ENCODE measurements at places on chromosomes 16 and 17.

- no peak for DNase-seq
These were observed 10.6 kb downstream of the ATPAF2 start for GRCh38 chr17:18028114-18028951.

DNA sequence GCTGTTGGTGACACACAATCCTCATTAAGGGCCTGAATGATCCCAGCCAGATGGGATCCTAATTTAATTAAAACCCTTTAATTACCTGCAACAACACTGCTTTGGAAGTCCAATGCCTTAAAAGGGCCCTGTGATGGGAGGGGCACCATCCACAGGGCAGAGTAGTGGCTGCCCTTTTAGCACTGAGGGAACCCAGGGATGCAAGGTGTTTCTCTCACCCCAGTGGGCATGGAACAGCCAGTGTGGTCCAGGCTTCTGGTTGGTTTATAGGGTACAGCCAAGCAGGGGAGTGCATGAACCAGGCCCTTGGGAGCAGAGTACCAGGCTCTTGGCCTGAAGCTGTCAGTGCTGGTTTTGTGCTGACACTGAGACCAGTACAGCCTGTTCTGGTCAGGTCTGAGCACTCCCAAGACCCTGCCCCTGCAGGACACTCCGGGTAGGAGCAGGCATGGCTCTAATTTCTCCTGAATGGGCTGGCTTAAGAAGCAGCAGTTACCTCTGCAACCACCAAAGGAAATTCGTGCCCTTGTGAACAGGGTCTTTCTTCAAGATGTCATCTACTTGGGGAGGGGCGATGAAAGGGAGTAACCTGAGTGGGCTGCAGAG lies 9.9 kb downstream of the NXPH3 start:
- no peak for DNase-seq

GRCh38 chr17:7916808-7917207 lies 719 bp upstream of the RNF227 start:
- no peak for DNase-seq

GRCh38 chr17:29505836-29506235 lies 61.0 kb downstream of the ABHD15 start:
- no peak for DNase-seq

DNA sequence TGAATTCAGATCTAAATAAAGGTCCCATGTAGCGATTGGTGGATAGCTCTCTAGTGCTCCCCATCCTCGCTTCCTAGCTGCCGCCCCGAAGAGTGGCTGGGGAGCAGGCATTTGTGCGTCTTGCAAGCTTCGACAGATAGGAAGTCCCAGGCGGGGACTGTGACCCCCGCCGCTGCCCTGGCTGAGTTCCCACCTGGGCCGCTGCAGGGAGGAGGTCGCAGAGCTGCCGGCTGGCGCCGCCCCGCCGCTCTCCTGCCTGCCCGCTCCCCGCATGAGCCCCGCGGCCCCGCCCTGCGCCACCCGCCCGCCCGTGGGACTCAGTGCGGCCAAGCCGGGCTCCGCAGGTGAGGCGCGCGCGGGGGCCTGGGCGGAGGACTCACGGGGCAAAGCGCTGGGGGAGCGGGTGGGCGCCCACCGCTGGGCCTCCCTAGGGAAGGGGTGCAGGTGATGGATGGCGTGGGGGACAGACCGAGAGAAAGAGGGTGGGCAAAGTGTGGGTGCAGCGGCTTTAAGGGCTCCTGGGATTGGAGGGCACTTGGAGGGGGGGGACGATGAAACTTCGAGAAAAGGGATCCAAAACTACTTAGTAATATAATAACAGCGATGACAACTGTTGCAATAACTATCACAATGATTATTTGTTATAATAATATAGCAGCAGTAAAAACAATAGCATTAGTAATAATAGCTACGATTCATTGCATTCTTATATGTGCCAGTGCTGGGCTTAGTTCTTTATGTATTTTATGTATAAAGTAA lies at the start of gene OTOA:
Gene OTOA (plus strand): TSS at position 80 of the 759 bp plus-strand sequence. CDS start 14,547 bp downstream, outside the sequence.
- DNase-seq, result no peak

GRCh38 chr16:62963846-62964245 lies 927.6 kb upstream of the CDH8 start:
- DNase-seq, result no peak

DNA sequence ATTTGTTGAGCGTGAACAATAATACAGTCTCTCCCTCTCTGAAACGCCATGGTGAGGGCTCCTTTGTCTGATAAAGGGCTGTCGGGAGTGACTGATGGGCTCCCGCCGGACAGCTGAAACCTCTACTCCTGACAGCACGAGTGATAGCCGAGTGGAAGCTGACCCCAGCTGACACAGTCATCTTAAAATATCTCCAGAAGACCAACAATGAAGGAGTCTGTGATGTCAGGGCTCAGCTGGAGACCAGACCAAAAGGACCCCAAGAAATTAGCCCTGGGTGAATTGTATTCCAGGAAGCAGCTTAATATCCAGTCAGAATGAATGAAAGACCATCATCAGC lies 22.4 kb downstream of the CCDC182 start:
- no peak for DNase-seq

DNA sequence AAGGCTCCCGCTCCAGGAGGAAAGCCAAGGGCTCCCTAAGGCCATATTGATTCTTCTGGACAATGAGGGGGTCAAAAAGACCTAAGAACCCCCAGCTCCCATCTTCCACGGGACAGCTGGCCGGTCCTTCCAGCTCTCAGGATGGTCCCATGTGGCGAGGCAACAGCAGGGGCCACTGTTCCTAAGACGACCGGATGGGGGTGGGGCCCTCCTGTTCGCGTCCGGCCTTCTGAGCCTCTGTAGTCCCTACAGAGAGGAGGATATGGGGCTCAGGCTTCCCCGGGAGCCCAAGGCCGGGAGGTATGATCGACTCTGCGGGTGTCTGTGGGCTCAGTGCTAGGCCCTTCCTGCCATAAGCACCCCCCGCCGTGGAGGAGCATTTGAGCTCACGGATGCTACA lies 6.0 kb upstream of the DCXR start:
- DNase-seq, result no peak

- no peak for DNase-seq
These were observed 45.2 kb upstream of the GSG1L start for GRCh38 chr16:28108590-28109247.

DNA sequence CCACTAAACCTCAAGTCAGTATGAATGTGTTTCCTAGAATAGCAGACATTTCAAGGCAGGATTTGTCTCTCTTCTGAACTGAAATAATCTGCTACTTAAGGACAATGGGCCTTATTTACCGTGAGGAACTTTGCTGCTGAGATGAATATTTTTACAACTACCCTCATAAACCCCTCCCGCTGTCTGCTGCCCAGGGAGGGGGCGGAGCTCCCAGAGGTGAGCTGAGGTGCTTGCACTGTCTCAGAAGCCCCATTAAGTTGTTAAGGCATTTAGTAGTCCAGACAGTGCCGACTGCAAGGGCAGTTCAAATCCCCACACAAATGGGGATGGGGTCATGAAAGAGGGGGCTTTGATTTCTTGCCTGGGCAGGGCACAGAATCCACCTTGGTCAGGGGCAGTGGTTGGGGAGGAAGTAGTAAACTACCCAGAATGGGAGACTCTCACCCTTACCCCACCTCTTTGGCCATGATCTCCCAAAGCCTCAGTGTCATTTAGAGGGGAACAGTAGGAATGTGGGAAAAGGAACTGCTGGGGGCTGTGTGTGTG lies 19.2 kb downstream of the HNF1B start:
- DNase-seq, result no peak

- DNase-seq, result no peak
These were observed 10.8 kb downstream of the FKBP10 start for GRCh38 chr17:41823580-41823979.

DNA sequence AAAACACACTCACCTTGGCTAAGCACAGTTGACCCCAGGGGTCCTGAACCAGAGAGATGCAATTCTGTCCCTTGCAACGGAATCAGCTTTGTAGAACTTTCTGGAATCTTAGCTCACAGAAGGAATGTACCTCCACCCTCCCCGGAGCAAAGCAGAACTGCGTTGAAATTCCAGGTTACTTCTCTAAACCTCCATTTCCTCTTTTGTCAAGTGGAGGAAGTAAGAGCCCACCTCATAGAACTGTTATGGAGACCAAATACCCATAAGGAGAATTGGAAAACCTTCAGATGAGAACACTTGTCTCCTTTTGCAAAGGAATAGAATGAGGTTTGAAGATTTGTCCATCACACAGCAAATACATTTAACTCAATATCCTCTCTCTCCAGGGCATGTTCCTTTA lies 86.6 kb upstream of the RBBP6 start:
- no peak for DNase-seq

GRCh38 chr16:14424595-14424994 lies 205.5 kb downstream of the PARN start:
- DNase-seq, result no peak

DNA sequence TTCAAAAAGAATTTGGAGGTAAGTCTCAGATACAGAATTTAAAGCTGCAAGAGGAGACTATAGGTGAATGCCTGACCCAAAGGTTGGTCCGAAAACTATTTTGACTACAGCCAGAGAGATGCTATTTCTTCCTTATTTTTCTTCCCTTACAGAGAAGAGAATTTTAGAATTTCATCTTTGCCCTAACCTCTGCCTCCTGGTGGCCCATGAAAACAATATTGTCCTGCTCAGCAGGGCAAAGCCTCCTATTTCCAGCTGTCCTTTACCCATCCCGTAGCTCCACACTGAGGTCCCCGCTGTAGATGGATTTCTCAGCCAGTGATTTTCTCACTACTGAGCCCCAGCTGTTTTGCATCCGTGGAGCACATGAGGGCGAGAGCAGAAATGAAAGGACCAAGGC lies 24.6 kb downstream of the HOXB1 start:
- no peak for DNase-seq

DNA sequence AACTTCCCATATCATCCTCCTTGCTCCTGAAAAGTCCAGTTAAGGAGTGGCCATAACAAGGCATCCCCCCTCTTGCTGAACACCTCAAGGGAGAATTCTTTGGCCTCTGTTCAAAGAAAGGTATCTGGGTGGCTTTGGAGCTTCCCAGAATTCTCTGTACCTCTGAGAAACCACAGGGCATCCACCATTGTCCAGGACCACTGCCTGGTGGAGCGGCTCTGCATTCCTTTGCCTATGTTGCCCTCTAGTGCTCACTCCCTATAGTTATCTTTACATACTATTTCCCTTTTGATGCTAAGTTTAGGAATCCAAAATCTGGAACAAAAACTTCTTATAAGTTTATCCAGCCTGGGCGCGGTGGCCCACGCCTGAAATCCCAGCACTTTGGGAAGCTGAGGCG lies 30.3 kb downstream of the CHD9NB start:
- DNase-seq, result no peak

DNA sequence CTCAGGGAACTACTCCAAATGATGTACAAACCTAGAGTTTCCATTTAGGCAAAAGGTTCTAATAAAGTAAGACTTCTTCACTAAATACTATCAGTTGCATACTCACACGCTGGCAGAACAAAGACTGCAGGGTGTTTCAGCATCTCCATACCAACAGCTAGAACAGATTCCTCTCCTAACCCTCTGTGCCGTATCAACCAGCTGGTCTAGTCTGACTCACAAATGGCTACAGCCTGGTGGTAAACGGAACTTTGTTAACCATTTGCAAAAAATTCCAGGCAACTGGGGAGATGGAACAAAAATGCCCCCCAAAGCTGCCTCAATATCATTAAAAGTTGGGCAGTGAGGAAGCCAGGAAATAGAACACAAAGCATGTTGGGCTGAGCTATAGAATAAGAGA lies 217.1 kb downstream of the GRIN2A start:
- no peak for DNase-seq

- DNase-seq, result no peak
These were observed 10.1 kb downstream of the THRA start for GRCh38 chr17:40072735-40073346.

DNA sequence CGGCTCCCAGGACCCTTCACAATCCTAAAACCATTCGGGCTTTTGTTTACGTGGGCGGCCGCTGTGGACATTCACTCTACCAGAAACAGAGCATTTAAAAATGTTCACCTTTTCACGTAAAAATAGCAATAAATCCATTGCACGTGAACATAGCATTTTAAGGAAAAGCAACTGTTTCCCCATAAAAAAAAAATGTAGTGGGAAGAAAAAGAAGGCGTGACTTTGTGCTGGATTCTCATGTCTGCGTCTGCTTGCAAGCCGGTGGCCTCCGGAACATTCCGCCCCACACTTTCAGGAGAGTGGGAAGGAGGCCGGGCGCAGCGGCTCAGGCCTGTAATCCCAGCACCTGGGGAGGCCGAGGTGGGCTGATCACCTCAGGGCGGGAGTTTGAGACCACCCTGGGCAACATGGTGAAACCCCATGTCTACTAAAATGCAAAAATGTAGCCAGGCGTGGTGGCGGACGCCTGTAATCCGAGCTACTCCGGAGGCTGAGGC lies 13.4 kb upstream of the GNG13 start:
- no peak for DNase-seq

DNA sequence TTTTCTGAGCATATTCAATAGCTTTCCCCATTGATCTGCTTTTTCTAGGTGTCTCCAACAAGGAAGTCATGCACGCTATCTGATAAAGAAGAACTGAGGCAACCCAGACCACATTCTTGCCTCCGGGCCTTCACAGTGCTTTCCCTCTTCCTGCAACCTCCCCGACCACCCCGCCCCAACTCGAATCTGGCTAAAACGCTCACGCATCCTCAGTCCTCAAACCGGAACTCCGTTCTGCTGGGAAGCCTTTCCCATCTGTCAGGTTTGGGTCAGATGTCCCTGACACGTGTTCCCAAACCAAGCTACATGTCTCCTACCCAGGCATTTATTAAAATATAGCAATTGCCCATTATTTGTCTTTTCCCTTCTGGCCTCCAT lies 112.7 kb downstream of the VPS53 start:
- no peak for DNase-seq

GRCh38 chr17:76437467-76438402 lies 15.2 kb downstream of the UBE2O start:
- no peak for DNase-seq

- no peak for DNase-seq
These were observed 15.6 kb downstream of the SNX29 start for GRCh38 chr16:11992008-11992584.

DNA sequence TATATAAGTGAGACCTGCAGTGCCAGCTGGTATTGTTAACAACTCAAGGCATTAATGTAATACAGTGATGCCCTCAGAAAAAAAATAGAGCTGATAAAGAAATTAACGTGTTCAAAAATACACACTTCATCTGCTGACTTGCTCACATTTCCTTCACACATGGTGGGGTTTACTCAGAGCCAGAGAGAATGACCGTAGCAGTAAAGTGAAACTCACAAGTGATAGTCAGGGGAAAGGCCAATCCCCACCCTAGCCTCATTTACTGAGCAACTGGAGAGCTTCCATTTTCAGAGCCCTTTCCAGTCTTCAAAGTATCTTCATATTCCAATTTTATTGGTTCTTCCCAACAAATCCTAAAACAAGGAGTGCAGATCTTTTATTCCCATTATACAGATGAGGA lies 74.0 kb upstream of the HLF start:
- no peak for DNase-seq

- no peak for DNase-seq
These were observed 133.1 kb downstream of the SDK2 start for GRCh38 chr17:73510981-73511718.

DNA sequence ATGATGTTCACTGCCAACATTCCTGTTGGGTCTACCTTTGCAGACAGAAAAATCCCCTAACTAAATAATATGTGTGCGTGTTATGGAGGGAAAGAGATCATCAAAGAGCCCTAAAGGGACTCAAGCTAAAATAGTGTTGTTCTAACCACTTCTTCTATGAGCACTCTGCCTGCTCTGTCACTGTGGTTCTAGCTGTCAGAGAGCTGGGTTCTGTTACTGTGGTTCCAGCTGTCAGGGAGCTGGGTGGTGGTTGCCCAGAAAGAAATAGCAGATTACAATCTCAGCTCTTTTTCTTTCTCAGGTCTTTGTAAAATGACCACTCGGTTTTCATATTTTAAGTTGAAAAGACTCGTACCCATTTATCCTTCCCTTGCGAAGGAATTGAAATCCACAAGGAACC lies 176.3 kb downstream of the HS3ST3A1 start:
- DNase-seq, result no peak

- no peak for DNase-seq
These were observed at the start of gene SPIRE2 for GRCh38 chr16:89828199-89828869. Gene SPIRE2 (plus strand): TSS chr16:89828475. CDS start chr16:89828551, 76 bp downstream.
